ENCODE measurements at places on chromosomes 16 and 17.

DNA sequence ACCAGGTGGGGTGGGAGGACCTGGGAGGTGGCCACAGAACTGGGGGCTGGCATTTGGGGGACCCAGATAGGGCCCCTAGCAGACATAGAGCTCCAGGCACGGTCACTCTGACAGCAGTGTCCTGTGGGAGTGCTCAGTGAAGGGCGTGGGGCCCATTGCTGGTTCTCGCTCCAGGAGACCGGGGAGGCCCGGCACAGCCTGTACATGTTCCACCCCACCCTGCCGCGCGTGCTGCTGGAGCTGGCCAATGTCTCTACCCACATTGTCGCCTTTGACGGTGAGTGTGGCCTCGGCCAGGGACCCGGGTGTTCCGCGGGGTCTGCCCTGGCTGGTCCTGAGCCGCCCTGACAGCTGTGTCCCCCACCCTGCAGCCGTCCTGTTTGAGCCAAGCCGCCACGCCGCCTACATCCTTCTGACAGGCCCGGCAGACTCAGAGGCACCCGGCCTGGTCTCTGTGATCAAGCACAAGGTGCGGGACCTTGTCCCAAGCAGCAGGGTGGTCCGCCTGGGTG lies 11.2 kb downstream of the RGS11 start:
- H3K4me3 ChIP-seq = no peak overlapping the region
- peaks cover under 1% of the 10 kb centered on the region for H3K27me3 ChIP-seq
- no peak for DNase-seq

- H3K36me3 ChIP-seq = peaks cover 5% of the 10 kb centered on the region
- H3K4me3 ChIP-seq = no peak overlapping the region
- H3K4me1 ChIP-seq = peaks cover 23% of the 10 kb centered on the region
- DNase-seq = no peak
- no peaks in the 10 kb centered on the region for H3K27me3 ChIP-seq
- H3K27ac ChIP-seq = no peak overlapping the region
Observed at GRCh38 chr17:12047681-12048376, 27.2 kb downstream of the MAP2K4 start.

DNA sequence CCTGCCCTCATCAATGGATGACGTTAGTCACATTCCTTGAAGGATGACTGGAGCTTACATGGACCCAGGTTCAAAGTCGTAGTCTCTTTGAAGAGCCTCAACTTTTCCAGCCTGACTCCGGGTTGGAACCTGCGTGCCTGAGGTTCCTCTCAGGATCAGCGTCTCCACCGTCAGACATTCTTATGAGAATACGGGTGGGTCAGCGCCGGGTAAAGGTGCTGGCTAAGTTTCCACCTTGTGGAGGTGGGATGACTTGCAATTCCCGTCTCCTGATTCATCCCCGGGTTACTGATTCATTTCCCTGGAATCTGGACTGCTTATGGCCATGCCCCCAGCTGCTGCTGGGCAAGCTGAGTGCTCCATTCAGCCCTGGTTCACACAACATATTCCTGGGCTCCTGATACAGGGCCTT lies 38.9 kb upstream of the CMIP start:
- H3K27me3 ChIP-seq = peaks cover 38% of the 10 kb centered on the region
- no peak overlapping the region for H3K4me3 ChIP-seq
- no peak overlapping the region for H3K27ac ChIP-seq
- DNase-seq = no peak

DNA sequence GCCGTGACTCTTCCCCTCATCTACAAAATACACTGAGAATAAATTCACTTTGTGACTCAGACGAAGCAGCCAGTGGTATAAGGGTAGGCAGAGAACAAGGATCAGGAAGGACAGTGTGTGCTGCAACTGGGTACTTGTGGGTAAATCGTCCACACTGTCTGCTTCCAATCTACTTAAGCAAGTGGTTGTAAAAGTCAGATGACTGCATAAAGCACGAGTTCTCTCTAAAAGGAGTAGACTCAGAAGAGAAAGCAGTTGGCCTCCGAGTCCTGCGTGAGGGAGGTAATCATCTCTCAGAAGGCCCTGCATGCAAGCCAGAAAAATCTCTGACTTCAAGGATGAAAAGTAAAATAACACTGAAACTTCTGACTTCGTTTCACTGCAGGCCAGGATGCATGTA lies 43.1 kb downstream of the ANKFY1 start:
- no peak for DNase-seq
- no peaks in the 10 kb centered on the region for H3K27me3 ChIP-seq
- H3K4me3 ChIP-seq = no peak overlapping the region
- peaks cover 61% of the 10 kb centered on the region for H3K36me3 ChIP-seq
- H3K27ac ChIP-seq = peak overlapping the region; percentile 85
- peaks cover 24% of the 10 kb centered on the region for H3K4me1 ChIP-seq

DNA sequence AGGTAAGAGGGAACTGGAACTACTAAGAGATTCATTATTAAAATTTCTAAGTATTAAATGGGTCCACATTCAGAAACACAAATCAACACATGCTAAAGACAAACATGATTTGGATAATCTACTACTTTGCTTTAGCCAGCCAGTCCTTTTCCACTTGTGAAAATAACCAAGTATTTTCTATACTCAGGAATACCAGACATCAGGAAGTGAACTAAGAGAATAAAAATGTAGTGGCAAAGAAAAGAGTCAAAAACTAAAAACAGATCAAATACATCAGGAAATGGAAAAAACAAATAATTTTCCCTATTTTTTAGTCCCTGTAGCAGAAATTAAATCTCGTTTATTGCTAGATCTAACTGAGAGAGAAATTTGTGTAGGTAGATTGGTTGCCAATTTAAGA lies 78.0 kb downstream of the MYO1D start:
- H3K27me3 ChIP-seq = peaks cover 3% of the 10 kb centered on the region
- no peak overlapping the region for H3K4me3 ChIP-seq
- H3K27ac ChIP-seq = no peak overlapping the region
- no peaks in the 10 kb centered on the region for H3K36me3 ChIP-seq
- DNase-seq = no peak

DNA sequence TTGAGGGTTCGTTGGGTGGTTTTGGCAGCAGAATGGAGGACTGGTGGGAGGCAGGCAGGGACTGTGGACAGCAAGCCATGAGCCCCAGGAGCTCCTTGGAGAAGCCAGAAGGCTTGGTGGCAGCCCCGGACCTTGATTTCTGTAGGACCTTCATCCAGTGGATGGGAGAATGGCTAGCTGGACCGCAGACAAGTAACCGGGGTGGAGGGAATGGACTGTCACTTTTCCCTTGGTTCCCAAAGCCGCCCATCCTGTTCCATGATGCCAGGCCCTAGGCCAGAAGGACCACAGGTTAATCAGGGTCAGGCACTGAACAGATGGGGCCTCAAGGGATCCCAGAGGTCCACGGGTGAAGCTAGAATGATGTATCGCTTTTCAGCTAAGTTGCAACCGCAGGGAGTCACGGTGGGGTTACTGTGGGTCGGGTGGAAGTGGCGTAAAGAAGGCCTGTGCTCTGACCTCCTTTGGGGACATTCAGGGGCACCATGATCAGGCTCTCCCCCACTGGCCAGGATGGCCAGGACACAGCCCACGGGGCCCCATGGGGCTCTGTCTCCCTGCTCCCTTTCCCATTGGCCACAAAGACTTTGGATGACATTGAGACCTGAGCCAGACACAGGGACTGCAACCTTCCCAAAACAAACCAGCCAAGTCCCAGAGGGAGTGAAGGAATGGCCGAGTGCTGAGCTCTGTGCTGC lies 66.9 kb upstream of the MRTFB start:
- H3K4me3 ChIP-seq = no peak overlapping the region
- H3K27ac ChIP-seq = peak overlapping the region; percentile 59
- H3K4me1 ChIP-seq = peaks cover 55% of the 10 kb centered on the region

GRCh38 chr17:41096055-41096454 lies 1.9 kb downstream of the KRTAP4-8 start:
- H3K4me3 ChIP-seq = no peak overlapping the region
- H3K36me3 ChIP-seq = no peaks in the 10 kb centered on the region
- H3K27me3 ChIP-seq = peaks cover 12% of the 10 kb centered on the region
- no peaks in the 10 kb centered on the region for H3K4me1 ChIP-seq
- no peak overlapping the region for H3K27ac ChIP-seq

GRCh38 chr17:66920950-66921349 lies 43.6 kb upstream of the CACNG4 start:
- peaks cover 12% of the 10 kb centered on the region for H3K4me1 ChIP-seq
- no peak overlapping the region for H3K27ac ChIP-seq
- no peak for DNase-seq
- H3K36me3 ChIP-seq = no peaks in the 10 kb centered on the region

DNA sequence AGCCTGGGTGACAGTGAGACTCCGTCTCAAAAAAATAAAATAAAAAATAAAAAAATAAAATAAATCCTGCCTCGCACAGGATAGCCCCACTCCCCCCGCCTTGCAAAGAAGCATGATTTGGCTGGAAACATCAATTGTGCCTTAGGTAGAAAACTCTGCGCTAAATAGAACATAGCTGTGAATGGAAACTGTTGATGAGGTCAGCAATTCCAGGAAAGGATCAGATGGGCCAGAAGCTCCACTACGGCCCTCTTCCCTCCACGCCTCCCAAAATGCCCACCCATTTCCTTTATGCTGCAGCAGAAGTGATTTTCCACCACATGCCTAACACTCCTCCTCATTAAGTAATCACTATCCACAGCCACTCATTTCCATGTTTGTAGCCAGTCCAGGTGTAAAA lies 473.4 kb downstream of the XYLT1 start:
- no peak overlapping the region for H3K4me3 ChIP-seq
- peaks cover 34% of the 10 kb centered on the region for H3K4me1 ChIP-seq
- H3K27me3 ChIP-seq = peaks cover 7% of the 10 kb centered on the region
- H3K36me3 ChIP-seq = no peaks in the 10 kb centered on the region
- no peak for DNase-seq

DNA sequence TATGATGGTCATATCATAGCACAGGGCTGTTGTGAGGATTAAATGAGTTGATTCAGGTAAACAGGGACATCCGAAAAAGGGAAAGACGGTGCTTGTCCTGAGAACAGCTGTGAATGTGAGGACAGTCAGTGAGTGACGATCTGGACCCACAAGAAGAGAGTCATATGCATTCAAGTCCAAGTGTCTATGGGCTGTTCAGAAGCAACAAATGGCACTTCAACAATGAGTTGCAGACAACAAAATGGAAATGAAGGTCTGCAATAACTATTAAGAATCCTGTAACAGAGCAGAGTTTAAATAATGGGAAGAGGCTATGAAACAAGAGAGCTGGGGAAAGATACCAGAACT lies 100.3 kb downstream of the ADCY9 start:
- no peaks in the 10 kb centered on the region for H3K36me3 ChIP-seq
- peaks cover 39% of the 10 kb centered on the region for H3K4me1 ChIP-seq
- H3K27me3 ChIP-seq = peaks cover 16% of the 10 kb centered on the region
- DNase-seq = no peak
- H3K4me3 ChIP-seq = no peak overlapping the region

- H3K4me1 ChIP-seq = peaks cover 63% of the 10 kb centered on the region
- no peak overlapping the region for H3K4me3 ChIP-seq
- DNase-seq = no peak
- H3K27ac ChIP-seq = no peak overlapping the region
Observed at GRCh38 chr17:61205931-61206330, 193.7 kb upstream of the TBX2 start.

DNA sequence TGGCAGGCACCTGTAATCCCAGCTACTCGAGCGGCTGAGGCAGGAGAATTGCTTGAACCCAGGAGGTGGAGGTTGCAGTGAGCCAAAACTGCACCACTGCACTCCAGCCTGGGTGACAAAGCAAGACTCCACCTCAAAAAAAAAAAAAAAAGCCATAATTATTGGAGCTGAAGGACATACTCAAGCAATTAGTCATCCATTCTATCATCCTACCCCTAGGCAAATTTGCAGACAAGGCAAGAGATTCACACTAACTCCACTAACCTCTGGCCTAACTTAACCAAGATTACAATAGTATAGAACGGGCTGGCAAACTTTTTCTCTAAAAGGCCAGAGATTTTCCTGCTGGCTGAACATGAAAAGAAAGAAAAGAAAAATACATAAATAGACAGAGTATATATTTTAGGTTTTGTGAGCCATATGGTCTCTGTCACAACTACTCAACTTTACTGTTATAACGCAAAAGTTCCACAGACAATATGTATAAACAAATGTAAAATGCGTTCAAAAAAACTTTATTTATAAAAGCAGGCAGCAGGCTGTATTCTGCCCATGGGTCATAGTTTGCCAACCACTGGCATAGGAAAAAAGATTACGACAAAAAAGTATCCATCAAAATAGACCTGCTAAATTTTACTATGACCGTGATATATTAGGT lies 29.7 kb downstream of the BRIP1 start:
- no peaks in the 10 kb centered on the region for H3K27me3 ChIP-seq
- H3K4me1 ChIP-seq = no peaks in the 10 kb centered on the region
- DNase-seq = no peak
- no peak overlapping the region for H3K27ac ChIP-seq
- no peak overlapping the region for H3K4me3 ChIP-seq

- peak overlapping the region; percentile 80 for H3K27ac ChIP-seq
- H3K27me3 ChIP-seq = no peaks in the 10 kb centered on the region
- peaks cover 48% of the 10 kb centered on the region for H3K36me3 ChIP-seq
- H3K4me1 ChIP-seq = peaks cover 27% of the 10 kb centered on the region
Observed at GRCh38 chr16:14125708-14126107, 54.6 kb downstream of the MRTFB start.

DNA sequence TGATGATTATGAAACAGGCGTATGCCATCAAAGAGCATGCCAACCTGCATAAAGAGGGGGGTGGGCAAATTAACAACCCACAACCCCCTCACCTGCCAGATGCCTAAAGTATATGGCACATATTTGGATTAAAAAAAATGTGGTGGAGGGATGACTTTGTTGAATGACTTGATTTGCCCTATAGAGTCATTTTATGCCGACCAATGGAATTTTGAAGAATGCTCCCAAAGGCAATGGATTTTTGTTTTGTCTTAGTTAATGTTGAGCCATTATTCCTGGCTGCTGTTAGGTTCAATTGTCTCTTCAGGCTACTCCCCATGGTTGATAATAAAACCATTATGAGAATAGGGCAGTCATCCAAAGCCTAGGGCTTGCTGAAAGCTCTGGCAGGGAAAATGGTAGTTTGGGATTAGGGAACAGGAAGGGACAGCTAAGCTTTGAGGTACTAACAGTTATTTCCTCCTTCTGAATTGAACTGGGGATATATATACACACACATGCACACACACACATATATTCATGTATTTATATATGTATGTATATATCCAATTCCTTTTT lies 5.8 kb upstream of the CHCT1 start:
- no peak overlapping the region for H3K27ac ChIP-seq
- peaks cover 20% of the 10 kb centered on the region for H3K27me3 ChIP-seq
- H3K4me1 ChIP-seq = peaks cover 4% of the 10 kb centered on the region
- no peak for DNase-seq

GRCh38 chr16:67796099-67796718 lies 10.2 kb downstream of the RANBP10 start:
- no peaks in the 10 kb centered on the region for H3K4me1 ChIP-seq
- no peaks in the 10 kb centered on the region for H3K27me3 ChIP-seq
- no peak overlapping the region for H3K4me3 ChIP-seq

DNA sequence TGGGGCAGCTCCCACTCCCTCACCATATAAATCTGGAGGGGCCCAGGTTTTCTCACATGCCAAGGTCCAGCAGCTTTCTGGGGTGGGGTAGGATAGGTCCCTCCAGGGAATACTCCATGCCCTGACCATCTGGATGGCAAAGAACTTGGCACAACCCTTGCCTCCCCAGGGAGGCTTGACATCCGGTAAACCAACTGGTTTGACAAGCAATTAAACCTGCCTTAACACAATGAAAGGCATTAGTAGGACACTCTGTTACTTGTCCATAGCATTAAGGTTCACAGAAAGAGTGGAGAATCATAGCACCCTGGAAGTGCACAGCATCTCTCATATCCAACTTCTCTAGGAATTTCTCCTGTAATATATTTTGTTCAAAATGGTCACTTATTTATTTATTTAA lies 63.9 kb upstream of the MAF start:
- peaks cover 4% of the 10 kb centered on the region for H3K4me1 ChIP-seq
- no peak overlapping the region for H3K4me3 ChIP-seq
- no peak overlapping the region for H3K27ac ChIP-seq
- no peak for DNase-seq
- H3K36me3 ChIP-seq = peaks cover 22% of the 10 kb centered on the region
- no peaks in the 10 kb centered on the region for H3K27me3 ChIP-seq

All from nephron progenitor cell (in vitro differentiated cells).